Lung microvascular endothelial cell (primary cell): ENCODE measurements at places on chromosomes 2 and 18. TPM values are rescaled to one million over a fixed set of nuclear protein-coding genes. Genes with fewer than 3 reads are reported as not detected.

DNA sequence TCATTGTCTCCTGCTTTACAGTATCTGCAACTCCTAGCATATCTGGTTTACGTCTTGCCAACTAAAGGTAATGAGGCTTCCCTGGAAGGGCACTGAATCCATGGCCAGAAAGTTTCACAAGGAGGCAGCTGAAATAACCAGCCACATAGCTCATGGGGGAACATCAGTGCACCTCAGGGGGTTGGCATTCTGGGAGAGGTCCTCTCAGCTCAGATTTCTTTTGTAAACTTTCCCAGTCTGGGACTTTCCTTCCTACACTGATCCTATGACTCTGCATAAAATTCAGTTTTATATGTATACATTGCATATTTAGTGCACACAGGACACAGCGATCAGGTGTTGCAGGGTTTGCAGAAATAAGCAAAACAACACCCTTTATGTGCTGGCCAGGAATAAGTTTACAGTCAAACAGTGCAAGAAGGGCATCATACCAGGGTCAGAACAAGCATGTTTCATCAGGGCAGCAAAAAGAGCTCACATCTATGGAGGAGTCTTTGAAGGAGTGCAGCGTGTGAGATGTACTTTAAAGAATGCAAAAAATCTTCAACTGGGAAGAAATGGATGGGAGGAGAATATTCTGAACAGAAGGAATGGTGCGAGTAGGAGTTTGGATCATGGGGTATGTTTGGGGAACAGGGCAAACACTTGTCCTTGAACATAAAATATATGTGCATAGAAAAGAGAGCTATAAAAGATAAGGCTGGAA, 240.6 kb upstream of the RAB12 start:
- DNase-seq, result no peak

GRCh38 chr2:16650287-16651249, 15.1 kb downstream of the CYRIA start:
- peak; percentile 82 for DNase-seq

- DNase-seq, result no peak
Measured at GRCh38 chr2:189657867-189658266, 3.4 kb upstream of the ASNSD1 start.

DNA sequence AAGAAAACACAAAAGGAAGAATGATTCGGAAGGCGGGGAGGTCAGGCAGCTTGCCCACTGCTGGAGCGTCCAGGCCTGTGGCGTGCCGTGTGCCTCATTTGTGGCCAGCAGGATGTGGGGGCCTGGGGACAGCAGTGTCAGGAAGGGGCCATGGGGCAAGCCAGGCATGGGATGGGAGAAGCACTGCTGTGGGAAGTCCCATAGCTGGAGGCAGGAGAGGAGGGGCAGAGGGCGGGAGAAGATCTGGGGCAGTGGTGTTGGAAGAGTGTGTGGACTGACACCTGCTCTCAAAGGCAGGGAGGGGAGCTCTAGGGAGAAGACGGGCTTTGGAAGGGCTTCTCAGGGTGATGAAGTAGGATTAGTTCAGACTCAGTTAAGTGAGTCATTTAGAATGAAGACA, 133.7 kb downstream of the ACOXL start:
- DNase-seq, result no peak

GRCh38 chr2:2870106-2870505, 507.5 kb downstream of the EIPR1 start:
- no peak for DNase-seq

KANSL3 gene
- 16.3 and 21.6 TPM in 2 replicates for total RNA-seq

DNA sequence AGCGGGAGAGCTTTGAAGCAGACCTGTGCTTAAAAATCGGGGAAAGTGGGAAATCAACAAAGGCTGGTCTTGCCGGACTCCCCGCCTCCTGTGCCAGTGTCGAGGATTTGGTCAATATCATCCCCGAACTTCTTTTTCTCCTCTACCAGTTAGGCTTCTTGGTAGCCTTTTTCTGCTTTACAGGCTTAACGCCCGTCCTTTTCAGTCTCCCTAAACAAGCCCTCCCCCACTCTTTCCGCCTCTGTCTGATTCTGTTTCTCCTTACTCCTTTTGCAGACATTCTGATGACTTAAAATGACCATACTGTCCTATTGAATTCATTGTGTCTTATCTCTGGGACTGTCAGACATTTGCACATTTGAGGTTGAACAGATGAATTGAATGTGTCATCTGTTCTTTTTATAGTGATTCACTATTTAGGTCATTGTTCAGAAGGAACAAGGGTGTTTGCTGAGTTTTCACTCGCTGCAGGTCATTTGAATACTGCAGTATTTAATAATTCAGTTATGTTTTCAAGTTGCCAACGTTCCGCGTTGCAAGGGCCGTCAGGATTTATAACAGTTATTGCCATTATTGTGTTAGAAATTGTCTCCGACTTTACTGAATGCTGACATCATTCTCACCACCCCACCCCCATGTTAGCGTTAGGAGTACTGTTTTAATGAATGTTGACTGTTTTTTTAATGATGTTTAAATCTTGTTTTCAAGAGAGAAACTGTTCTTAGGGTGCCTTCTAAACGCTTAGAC, 1.1 kb downstream of the ITGAV start:
- peak; percentile 62 for DNase-seq

DSC3 gene
- total RNA-seq, result under 0.01 and 0.22 TPM in 2 replicates

NAT8 gene
- not detected in 2 replicates for total RNA-seq

DNA sequence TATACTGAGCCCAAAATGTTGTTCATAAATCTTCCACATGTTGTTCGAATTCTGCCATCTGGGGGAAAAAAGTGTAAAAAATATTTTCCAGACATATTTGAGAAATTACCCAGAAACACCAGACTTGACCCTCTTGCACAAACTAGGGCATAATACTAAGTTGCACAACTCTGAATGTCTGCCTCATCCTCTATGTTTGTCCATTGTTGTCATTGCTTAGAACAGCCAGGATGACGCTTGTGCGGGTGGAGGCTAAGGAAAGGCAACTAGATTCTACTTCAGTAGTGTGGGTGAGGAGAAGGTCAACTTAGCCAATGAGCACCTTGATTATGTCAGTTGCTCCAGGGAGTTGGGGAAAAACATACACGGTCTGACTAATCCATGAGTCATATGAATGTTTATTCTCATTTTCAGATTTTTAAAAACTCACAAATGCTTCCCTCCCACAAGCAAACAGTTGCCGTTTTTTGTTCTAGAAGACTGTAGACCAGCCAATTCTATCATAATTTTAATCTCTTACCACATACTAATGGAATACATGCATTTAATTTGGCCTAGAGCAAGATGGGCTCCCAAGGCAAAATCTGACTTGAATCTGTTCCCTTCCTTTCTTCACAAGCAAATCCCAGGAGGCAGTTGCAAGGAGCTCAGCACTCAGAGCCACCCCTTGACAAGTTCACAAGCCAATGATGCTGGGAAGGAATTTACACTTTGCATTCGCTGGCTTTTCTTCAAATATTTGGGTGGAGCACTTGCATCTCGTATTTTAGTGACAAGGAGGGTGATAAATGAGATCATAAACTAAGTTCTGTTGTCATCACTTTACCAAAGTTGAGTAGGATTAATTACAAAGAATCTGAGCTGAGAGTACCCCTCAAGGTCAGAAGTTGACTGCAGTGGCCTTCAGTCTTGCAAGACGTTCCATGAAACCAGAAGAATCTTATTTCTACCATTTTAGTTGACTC, 163.2 kb upstream of the TWIST2 start:
- DNase-seq, result peak; percentile 95

DNA sequence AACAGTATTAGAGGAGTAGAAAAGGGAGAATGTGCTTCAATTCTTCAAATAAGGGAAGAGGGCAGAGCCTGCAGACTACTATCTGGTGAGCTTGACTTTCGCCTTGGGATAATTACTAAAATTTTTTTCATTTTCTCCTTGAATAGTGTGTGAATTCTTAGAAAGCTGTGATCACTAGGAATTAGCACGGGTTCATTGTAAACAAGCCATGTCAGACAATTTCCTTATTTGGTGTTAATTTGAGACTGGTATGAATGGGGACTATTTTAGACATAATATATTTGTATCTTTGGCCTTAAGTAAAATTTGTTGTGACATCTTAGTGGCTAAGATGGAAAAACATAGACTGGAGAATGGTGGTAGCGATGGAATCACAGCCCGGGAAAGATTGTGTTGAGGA, 66.6 kb downstream of the MYO3B start:
- DNase-seq, result no peak

DNA sequence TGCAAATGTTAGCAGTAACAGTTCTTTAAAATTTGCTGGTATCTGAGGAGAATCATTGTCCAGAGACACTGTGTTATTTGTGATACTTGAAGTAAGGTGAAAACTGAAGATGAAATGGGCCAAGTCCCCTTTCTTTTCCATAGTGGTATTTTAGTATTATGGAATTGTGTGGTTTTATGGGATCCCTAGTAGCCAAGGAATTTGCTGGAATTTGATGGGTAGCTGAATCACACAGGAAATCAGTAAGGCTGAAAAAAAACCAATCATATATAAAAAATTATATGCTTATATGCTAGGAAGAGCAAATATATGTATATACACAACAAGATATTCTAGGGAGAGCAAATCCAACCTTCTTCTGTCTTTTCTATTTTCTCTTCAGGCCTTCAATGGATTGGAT, 54.2 kb upstream of the TACR1 start:
- DNase-seq, result no peak

DNA sequence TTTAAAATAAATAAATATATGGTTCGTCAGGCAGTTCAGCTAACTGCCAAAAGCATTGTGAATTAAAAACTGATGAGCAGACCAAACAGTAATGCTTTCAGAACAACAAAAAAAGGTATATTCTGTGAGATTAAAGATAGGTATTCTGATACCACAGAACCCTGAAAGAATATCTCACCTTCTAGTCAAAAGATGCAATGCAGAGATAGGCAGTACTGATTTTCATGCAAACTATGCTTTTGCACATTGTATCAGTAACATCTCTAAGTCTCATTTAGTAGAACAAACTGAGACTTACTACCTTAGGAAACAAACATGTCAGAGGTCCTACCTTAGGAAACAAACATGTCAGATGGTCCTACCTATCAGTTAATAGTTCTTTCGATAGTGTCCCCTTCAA, 32.4 kb downstream of the CUL3 start:
- no peak for DNase-seq

GRCh38 chr2:173307293-173307692, 47.4 kb upstream of the CDCA7 start:
- DNase-seq, result no peak

DNA sequence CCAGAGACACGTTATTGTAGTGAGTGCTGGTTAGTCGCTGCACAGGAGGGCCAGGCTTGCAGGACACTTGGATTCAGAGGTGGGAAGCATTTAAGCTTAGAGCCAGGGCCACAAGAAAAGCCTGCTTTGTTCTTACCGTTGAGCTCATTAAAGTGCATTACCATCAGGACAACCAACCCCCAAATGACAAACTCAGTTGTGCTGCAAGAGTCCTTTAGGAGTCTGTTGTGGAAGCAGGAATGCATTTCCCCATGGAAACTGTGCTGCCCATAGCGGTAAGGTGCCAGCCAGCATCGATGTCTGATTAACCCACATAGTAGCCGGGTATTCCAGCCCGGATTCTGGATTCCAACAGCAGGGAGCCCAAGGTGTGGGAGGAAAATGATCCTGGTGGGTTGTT, 23.4 kb upstream of the REEP1 start:
- DNase-seq, result no peak

- no peak for DNase-seq
Measured at GRCh38 chr2:112830682-112831512, 5.7 kb downstream of the IL1B start.

DNA sequence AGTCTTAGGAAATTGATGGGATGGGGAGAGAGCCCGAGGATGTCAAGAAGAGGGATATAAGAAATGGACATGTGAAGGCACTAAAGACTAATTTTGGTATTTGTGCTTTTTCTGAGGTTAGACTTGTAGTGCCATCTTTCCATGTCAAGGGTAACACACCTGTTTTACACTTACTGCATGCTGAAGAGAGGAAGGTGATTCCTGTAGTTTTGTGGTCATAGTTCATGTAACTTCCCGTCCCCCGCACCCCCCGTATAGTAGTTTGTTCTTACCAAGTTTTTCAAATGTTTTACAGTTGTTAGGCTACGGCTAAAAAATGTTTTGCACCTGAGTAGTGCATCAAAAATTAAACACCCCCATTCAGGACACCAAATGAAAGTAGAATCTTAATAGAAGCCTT, 73.8 kb downstream of the CLIP4 start:
- no peak for DNase-seq

RTP5 gene
- not detected in 2 replicates for total RNA-seq

DNA sequence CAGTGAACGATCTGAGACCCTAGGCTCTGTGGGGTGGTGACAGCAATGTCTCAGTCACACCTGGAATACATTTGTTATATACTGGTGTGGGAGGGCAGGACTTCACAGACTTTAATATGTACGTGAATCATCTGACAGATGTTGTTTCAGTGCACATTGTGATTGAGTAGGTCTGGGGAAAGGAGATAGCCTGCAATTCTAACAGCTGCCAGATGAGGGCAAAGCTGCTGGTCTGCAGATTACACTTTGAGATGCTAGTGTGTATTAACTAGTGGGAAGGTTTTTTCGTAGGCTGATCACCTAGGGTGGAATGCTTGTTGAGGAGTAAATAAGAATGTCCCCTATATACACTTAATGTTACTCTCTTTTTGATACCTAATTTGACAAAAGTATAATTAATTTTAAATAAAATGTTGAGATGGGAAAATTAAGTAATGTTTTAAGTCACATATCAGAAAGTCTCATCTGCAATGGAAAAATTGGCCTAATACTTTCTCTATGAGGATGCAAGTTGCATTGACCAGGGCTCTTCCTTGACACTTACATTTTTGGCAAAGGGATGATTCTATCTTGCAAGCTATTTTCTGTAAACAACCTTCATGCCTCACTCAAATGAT, 496.9 kb upstream of the HNMT start:
- peak; percentile 16 for DNase-seq

SLC25A52 gene
- total RNA-seq, result under 0.01 TPM in 1 of 2 replicates, not detected in the other

DNA sequence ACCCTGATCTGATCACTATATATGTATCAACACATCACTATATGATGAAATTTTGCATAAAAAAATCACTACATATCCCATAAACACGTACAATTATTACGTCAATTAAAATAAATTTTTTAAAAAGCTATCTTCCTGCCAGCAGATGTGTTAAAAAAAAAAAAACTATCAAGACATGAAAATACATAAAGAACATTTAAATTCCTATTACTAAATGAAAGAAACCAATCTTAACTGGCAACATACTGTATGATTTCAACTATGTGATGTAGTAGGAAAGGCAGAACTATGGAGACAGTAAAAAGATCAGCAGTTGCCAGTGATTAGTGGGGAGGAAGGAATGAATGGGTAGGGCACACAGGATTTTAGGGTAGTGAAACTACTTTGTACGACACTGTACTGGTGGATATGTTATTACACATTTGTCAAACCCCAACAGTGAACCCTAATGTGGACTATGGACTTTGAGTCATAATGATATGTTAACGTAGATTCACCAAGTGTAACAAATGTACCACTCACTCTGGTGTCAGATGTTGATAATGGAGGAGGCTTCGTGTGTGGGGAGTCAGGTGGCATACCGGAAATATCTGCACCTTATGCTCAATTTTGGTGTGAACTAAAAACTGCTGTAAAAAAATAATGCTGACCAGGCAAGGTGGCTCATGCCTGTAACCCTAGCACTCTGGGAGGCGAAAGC, 27.4 kb downstream of the USP34 start:
- no peak for DNase-seq
